ENCODE measurements at places on chromosomes 7 and 10.

GRCh38 chr10:13706604-13707003 is 119.8 kb downstream of the PRPF18 start:
- DNase-seq, result no peak

GRCh38 chr7:36896956-36897590 is 172.8 kb upstream of the AOAH start:
- DNase-seq, result no peak

GRCh38 chr7:96342049-96342448 is 20.2 kb upstream of the SLC25A13 start:
- no peak for DNase-seq

DNA sequence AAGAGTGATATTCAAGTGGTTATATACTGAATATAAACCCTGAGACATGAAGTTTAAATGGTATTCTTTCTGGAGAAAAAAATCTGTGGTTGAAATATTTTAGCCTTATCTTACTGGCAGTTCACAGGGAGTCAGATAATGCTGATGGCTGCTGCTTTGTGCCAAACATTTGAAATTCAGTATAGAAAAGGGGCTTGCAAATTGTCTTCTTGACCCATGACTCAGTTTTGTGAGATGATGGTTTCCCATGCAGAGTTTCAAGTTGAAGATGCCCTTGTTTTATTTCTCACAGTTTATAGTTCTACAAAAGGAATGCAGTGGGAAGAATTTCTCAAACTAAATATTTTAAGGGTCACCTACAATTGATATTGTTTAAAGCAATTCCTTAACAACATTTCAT is 251.1 kb upstream of the MEOX2 start:
- no peak for DNase-seq

DNA sequence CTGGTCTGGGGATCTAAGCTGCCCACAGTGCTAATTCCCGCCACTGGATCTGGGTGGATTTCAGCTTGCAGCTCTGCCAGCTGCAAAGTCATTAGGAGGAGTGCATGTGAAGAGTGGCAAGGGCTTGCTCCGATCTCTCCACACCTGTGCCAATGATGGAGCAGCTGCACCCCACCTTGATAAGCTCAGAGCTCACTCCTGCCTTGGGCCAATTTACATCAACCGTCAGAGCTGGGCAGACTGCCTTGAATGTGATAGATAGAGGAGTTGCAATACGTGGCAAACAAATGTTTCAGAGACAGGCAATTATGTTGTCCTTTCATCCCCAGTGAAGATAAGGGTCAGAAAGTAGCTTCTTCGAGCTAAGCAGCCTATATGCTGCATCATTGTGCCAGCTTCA is 379.9 kb downstream of the SH2D4B start:
- DNase-seq, result no peak

DNA sequence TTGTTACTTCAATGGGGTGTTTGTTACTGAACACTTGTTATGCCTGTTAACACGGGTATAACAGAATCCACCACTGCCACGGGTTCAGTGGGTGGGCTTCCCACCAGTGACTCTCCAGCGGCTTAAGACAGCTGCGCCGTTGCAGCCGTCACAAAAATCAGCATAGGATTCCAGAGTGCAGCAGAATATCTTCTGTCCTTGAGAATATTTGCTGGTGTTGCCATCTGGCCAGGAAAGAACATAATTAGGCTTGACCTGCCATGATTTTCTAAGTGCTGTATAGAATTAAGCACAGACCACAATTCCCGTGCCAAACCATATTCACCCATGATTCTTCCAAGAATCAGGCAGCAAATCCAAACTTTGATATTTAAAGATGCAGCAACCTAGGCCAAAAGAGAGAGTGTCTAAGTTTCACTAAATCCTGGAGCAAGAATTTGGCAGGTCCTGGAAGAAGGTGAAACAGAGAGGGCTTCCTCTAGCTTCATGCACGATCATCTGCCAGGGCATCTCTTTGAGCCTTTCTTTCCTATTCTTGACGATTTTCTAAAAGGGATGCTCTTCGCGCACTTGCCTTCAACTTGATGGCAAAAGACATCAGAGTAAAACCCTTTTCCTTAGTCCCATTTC is 95.0 kb downstream of the FRMD4A start:
- DNase-seq, result no peak

- DNase-seq, result no peak
Observed at GRCh38 chr7:112889268-112889667, 99.1 kb upstream of the TMEM168 start.

- no peak for DNase-seq
Observed at GRCh38 chr7:93115796-93116195, 2.0 kb downstream of the SAMD9 start.

GRCh38 chr7:107080099-107080505 is 35.6 kb downstream of the PRKAR2B start:
- no peak for DNase-seq

DNA sequence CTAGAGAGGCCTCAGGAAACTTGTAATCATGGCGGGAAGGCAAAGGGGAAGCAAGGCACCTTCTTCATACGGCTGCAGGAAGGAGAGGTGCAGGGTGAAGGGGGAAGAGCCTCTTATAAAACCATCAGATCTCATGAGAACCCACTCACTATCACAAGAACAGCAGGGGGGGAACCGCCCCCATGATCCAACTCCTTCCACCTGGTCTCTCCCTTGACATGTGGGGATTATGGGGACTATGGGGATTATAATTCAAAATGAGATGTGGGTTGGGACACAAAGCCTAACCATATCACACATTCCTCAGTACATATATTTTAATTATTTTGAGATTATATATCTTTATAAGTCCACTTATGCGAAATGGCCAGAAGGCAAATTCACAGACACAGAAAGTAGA is 8.9 kb downstream of the HK1 start:
- DNase-seq, result no peak

- no peak for DNase-seq
Observed at GRCh38 chr7:82694022-82694421, 250.4 kb upstream of the CACNA2D1 start.

DNA sequence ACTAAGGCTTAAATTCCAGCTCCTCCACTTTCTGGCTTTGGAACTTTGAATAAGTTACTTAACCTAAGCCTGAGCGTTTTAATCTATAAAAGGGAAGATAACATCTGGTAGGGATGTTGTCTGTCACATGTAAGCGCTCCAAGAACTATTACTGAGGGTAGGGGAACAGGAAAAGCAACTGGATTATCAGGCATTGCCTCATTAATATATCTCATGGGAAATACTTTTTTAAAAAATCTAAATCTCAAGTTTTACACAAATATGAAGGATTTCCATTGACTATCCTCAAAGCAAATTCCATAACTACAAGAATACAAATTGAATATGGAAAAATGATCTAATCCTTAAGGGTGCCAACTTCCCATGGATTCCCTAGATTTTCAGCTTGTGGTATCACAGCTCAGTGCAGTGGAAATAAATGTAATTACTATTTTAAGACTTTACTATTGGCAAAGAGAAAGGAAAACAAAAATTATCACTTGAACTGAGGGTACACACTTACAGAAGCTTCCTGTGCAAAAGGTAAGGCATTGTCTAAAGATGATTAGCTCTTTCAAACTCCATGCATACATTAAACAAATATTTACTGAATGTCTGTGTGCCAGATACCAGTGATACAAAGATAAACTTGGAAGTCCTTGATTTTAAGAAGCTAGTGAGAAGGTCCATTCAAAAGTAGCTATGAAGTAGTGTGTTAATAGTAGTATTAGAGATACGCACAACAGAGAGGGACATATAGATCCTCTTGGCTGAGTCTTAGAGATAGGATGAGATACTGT is 38.4 kb downstream of the NT5C2 start:
- no peak for DNase-seq

GRCh38 chr10:14468023-14468441 is 137.3 kb upstream of the FRMD4A start:
- DNase-seq, result no peak

- no peak for DNase-seq
Observed at GRCh38 chr10:107141524-107142061, 22.9 kb downstream of the SORCS1 start.
